ENCODE measurements at places on chromosomes 7 and 10.
A peak's percentile ranks its signal among the peaks of the same experiment; 100 is the strongest.

DNA sequence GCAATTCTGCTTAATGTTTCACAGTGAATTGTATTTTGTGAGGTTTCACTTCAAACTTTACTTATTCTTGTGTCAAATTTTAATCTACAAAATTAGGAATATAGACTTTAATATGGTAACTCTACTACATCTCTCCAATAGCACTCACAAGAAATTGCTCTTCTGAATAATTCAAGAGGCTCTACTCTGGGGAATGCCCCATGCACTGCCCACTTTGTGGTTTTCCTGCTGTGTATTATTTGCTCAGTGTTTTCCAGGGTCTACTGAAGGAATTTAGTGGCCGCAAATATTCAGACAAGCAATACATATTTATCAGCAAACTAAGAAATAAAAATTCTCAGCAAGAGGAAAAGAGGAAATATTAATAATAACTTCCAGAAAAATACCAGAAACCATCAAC is 611.4 kb downstream of the TNS3 start:
- no peak for DNase-seq

GRCh38 chr10:6654571-6654970 is 74.5 kb upstream of the PRKCQ start:
- DNase-seq, result no peak

GRCh38 chr7:117767951-117768350 is 105.3 kb downstream of the CTTNBP2 start:
- no peak for DNase-seq

DNA sequence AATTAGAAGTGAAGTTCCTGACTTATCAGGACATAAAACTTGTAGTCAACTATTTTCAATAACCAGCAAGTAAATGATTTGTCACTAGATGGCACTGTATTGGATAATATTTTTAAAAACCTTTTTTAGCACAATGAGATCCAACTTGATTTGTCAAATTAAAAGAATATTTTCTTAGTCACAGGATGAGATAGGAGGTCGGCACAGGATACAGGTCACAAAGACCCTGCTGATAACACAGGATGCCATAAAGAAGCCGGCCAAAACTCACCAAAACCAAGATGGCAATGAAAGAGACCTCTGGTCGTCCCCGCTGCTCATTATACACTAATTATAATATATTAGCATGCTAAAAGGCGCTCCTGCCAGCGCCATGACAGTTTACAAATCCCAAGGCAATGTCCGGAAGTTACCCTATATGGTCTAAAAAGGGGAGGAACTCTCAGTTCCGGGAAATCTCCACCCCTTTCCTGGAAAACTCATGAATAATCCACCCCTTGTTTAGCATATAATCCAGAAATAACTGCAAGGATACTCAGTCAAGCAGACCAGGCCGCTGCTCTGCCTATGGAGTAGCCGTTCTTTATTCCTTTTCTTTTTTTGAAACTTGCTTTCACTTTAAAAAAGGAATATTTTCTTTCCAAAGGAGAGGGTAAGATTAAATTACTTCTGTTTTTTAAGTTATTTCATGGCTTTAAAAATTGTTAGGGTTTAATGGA is 255.7 kb upstream of the MKLN1 start:
- DNase-seq, result peak; percentile 26

DNA sequence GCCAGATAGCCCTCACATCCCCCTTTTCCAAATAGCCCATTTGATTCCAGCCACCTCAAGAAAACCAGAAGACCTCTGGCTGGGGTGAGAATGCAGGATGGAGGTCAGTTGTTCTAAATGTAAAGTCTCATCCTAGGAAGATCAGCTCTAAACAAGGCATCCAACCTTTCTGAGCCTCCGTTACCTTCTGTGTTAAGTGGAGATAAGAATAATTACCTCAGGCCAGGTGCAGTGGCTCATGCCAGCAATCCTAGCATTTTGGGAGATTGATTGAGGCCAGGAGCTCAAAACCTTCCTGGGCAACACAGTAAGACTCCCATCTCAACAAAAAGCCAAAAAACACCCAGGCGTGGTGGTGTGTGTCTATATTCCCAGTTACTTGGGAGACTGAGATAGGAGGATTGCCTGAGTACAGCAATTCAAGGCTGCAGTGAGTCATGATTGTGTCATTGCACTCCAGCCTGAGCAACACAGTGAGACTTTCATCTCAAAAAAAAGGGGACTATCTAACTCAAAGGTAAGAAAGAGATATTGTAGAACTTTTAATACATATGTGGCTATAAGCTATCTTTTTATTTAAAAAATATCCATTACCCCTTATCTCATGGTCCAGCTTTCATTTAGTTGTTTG is 43.5 kb downstream of the PRTFDC1 start:
- no peak for DNase-seq

DNA sequence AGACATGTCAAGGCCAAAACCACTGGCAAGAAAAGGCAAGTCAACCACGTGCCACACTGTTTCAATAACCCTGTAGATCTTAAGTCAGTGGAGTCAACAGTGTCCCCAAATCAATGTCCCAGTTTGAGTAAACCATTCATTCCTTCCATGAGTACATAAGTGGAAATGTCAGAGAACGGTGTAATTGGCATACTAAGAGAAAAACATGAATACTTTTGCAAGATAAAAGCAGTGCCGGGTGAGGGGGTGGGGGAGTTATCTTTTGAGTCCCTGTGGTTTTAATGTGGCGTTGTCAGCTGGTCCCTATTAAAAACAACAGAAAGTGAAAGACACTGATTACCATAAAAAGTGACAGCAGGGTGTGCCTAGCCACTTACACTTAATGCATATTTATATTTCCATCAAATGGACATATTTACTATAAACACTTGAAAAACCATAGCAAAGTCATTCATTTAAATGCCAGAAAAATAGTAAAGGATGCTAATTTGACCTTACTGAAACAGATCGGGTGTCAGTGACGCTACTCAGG is 37.8 kb downstream of the RSU1 start:
- DNase-seq, result peak; percentile 52

- DNase-seq, result no peak
Observed at GRCh38 chr7:12373580-12374263, 29.9 kb downstream of the VWDE start.

Data from activated CD4-positive, alpha-beta T cell treated with anti-CD3 and anti-CD28 coated beads, Interleukin-2, Interleukin-4, amounts not matched to agents 100 ng/mL and 50 ng/mL, durations not matched to agents 16 hours and 8 hours (primary cell).